ENCODE measurements at places on chromosomes 6 and 20.

DNA sequence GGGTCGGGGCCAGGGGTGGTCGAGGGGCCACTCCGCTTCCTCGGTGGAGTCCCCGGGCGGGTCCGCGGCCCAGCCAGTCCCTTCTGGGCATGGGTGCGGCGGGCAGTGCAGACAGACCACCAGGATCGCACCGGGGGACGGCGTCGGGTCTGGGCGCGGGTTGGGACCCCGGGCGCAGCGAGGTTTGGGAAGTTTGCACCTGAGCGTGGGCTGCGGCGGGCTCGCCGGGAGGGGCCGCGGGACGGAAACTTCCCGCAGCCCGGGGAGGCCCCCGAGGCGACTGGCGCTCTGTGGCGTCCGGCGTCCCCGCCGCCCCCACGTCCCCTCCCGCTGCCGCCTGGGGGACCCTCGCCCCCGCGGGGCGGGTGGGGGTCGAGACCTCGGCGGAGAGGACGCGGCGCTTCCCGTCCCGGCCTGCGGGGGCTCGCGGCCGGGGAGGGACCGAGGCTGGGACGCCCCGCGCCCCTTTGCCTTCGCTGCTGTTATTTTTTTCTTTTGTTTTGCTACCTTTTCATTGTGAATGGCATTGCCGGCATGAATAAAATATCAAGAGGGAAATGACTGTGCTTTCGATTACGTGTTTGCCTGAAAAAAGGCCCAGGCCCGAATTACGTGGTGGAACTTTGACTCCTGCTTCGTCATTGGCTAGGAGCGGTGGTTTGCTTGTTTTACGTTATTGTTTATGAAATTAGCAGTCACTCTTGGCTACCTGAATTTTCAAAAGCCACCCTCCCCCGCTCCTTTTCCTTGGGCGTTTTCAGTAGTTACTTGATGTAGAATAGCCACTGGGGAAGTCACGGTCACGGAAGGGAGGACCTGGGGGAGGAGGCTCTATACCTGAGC, 703 bp downstream of the SNX9 start:
- DNase-seq: peak; percentile 79

- no peak for DNase-seq
Observed at GRCh38 chr20:48816282-48817205, 11.3 kb downstream of the PREX1 start.

DNA sequence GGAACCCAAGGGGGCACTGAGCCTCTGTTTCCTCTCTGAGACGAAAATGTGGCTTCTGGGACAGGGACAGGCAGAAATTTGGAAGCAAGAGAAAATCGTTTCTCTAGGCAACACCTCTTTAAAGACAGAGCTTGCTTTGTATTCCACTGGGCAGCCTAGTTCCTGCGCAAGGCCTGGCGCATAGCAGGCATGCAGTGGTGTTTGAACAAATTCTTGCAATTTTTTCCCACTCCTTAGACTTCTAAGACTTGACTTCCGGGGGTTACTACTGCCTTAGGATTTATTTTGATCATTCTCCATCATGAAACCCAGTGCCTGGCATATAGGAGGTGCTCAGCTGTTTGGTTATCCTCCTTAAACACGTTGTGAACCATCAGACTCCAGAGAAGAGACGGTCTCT, 249.0 kb upstream of the KCNG1 start:
- no peak for DNase-seq

GRCh38 chr6:24252280-24252679, 105.6 kb downstream of the DCDC2 start:
- no peak for DNase-seq

DNA sequence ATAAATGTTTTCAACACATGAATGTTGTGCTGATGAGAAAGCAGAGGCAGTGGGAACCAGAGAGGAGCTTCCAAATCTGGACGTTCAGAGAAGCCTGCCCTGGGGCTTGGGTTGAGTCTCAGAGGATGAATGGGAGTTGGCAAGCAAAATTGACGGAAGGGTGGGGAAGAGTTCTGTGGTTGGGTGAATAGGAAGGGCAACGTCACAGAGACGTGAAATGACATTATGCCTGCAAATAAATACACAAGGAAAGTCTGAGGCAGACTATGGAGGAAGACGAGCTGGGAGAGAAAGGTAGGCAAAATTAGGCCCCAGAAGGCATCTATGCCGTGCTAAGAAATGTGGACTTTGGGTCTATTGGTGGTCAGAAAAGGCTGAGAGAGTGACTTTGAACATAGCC, 25.2 kb upstream of the SGK1 start:
- DNase-seq: no peak

- no peak for DNase-seq
Observed at GRCh38 chr20:4083098-4083865, 67.9 kb upstream of the RNF24 start.

DNA sequence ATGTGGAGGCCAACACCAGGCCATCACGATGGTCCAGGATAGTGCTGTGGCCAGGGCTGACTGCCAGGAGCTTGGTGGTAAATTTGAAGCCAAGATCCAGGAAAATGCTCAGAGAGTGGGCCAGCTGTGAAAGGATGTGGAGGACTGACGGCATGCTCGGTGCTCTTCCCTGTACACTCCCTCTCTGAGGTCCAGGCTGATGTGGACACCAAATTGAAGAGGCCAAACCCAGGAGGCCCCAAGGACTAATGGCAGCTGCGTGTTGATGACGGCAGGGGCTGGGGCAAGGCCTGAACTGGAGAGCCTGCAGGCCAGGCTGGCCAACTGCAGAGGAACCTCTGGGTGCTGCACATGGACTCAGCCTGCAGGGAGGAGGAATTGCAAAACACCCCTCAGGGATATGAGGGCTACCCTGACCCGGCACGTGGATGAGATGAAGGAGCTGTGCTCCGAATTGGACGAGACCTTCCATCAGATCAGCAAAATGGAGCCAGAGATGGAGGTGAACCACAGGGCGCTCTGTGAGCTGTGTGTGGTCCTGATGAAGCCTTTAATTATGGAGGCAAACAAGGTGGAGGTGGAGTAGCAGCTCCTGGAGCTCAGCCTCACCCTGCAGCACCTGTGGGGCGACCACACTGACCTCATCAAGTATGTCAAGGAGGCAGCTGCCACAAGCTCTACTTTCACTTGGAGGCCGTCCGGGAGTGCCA, 6.9 kb upstream of the RAET1E start:
- no peak for DNase-seq

DNA sequence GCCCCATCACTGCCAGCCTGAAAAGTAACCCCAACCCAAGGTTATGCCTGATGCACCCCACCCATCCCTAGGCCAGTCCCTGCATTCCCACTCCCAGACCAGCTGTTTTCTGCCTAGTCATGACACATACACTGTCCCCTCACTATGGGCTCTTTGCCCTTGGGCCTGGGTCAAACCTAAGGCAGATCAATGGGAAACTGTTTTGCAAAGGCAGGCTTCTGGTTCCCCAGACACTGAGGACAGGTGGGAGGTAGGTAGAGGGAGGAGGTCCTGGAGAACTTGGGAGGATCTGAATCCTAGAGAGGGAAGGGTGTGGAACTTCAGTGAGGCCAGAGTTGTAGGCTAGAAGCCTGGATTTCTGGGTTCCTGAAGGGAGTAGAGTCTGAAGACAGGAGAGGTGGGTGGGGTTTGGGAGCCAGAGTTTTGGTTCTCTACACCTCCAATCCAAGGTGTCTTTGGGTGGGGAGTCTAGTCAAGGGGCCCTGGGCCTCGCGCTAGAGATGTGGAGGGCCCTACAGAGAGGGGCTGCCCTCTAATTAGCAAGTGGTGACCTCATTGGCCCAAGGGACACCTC, 2.0 kb downstream of the CLIC1 start:
- DNase-seq: no peak

DNA sequence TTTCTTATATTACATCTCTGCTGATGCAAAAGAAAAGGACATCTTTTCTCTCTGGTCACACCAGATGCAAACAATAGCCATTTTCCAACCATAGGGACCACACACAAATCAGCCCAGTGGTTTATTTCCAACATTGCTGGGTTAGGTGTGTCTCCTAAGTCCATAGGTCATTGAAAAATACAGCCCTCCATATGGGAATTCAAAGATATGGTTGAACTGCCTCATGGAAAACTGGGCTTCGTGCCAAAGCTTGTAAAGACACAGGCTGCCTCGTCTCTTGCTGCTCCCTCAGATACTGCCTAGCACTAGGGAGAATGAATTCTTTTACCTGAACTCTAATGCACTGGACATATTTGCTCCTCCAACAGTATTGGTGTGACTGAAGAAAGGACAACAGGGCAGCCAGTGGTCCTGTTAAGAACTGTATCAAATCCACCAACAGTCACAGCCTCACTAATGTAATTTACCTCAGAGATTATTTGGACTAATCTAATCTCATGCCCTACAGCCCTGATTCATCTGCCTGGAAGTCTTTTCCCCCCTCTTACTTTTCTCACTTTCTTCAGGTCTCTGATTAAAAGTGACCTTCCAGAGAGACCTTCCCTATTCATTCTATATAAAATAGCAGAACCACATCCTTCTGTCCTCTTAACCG, 48.3 kb upstream of the TBC1D32 start:
- no peak for DNase-seq

GRCh38 chr20:4937407-4938319, 63.6 kb downstream of the SLC23A2 start:
- no peak for DNase-seq

DNA sequence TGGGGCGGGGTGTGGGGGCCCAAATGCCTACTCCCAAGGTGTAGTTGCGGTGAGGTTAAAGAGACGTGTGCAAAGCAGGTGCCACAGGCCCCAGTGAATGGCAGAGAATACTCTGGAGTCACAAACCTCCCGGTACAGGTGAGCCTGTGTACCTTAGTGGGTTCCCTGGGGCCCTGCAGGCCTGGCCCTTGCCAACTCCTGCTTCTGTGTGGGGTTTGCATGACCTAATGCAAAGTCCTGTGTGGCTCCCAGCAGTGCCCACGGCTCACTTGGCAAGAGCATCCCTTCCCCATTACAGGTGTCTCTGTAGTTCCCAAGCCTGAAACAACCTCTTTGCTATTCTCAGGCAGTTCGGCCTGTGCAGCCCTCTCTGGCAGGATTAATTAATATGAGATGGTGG, 17.5 kb downstream of the SPDEF start:
- no peak for DNase-seq

DNA sequence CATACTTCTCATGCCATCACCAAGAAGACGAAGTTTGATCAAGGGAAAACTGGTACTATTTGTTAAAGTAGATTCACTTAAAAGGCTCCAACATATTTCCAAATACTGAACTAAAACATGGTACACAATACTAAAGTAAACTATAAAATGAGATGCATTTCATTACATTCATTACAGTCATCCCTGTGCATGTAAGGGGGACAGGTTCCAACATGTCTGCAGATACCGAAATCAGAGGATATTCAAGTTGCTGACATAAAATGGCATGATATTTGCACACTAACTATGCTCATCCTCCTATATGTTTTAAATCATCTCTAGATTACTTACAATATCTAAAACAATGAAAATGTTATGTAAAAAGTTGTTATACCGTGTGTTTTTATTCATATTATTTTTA, 893.9 kb upstream of the MANEA start:
- no peak for DNase-seq

DNA sequence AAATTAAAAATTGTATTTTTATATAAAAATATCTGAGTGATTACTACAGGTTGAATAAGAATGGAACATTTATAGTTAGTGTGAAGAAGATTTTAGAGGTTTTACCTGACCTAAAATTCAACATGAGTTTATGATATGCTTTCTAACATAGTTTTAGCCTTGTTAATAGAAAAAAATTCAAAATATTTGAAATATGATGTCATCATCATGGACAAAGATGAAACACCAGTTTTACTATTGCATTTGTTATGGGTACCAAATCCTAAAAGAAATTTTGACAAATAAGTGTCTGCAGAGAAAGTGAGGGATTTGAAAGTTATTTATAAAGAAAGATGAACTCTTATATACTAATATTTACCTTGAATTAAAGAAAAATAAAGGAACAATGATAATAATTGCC, 479.7 kb downstream of the TBC1D32 start:
- DNase-seq: no peak

DNA sequence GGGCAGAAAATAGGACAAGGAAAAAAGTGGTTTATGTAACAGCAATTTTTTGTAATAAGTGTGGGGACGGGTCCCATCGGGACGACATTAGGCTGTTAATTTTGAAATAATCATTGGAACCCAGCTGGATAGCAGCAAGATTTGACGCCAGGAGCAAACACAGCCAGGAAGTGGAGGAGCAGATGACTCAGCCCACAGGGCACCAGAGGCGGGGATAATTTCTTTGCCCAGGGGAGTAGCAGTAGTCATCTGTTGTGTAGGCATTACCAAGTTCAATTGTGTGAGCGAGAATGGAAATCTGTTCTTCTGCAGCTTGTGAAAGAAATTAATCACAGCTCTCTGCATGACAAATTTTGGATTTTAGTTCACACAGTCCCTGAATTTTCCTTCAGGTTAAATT, 22.6 kb upstream of the RIN2 start:
- no peak for DNase-seq
